ENCODE measurements at places on chromosomes 11 and 22.

GRCh38 chr11:73976451-73977151, 6.0 kb downstream of the UCP2 start:
- no peak for DNase-seq

GRCh38 chr11:124762624-124763155, 600 bp upstream of the ESAM start:
- DNase-seq = no peak

DNA sequence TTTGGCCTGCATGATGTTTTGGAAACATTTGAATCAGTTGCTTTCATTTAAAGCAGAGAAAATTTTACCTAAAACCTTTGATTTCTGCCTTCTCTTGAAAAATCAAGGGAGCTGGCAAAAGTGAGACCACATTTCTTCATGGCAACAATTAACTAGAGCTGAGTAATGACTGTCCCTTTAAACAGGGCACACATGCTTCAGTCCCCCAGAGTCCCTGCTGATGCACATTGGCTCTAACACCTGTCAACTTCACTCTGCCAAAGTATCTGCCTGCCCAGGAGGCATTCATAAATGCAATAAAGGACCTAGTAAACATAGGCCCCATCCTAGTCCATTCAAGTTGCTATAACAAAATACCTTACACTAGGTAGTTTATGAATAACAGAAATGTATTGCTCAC, 87.1 kb upstream of the LDLRAD3 start:
- no peak for DNase-seq

- peak; percentile 25 for DNase-seq
These were observed 8.1 kb downstream of the MADD start for GRCh38 chr11:47278058-47278457.

DNA sequence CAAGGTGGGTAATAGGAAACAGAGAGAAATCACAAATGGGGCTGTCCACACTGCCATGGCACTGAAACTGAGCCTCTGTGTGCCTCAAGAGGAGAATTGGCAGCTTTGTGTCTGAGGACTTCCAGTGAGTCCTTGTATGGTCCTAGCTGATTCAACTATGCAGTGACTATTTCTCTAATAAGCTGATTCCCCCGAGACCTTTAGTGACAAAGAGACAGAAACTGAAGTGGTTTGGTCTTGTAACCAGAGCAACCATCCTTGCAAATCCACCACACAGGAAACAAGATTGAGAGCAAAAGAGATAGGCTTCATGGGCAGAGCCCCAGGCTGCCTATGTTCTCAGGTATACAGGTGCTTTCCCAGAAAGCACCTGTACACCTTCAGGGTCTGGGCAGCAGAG, 1038.5 kb downstream of the NTM start:
- DNase-seq = no peak

Measured in hematopoietic multipotent progenitor cell treated with erythropoietin and hydrocortisone succinate and interleukin-3 and kit ligand, for 8 days (in vitro differentiated cells).